NCI-H2107 (cell line): ENCODE measurements at places on chromosomes 2 and 18.

GRCh38 chr18:9987345-9987744, 73.5 kb downstream of the VAPA start:
- DNase-seq, result no peak

- DNase-seq, result no peak
Measured at GRCh38 chr18:38616306-38616705, 1050.7 kb upstream of the CELF4 start.

GRCh38 chr2:157149270-157149669, 108.2 kb upstream of the GALNT5 start:
- no peak for DNase-seq

DNA sequence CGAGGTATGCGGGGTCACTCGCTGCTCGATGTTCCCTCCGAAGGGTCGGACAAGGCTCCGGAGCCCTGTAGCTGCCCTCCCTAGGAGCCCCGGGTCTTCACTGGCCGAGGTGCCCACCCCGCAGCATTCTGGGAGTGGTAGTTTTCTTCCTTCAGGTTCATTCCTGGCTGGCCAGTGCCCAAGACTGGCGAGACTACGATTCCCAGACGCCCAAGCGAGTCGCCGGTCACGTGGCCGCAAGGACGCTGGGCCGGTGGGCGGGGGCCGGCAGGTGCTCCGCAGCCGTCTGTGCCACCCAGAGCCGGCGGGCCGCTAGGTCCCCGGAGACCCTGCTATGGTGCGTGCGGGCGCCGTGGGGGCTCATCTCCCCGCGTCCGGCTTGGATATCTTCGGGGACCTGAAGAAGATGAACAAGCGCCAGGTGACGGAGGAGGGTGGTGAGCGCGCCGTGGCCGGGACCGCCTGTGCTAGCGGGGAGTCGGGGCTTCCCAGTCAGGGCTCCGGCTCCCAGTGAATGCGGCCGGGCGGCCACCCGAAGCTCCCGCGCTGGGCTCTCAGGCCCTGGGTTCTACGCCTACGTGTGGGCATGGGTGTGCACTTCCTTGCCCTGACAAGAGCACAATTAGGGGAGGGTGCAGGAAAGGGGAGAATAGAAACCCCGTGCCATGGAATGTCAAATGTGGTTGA, at the start of gene SEC11C:
SEC11C (plus strand) TSS at position 270 of the 687 bp plus-strand sequence; CDS start at position 335, 65 bp downstream.
- peak; percentile 98 for DNase-seq

GRCh38 chr18:58102018-58102417, 58.0 kb downstream of the NEDD4L start:
- no peak for DNase-seq

DNA sequence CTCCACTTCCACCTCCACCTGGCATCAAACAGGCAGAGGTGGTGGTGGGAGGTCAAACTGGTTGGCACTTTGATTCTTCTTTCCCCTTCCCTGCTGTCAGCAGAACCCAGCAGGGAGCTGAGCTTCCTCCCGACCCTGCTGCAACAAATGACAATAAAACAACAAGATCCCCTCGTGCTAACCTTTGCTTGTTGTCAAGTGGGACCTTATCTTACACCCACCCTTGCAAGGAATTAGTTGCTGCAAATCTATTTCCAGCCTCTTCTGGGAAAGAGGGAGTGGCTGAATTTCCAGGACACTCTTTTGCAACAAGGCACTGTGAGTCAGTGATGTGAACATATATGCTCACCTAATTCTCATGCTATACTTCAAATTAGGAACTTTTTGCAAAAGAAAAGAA, 655.1 kb downstream of the DSC3 start:
- DNase-seq, result no peak
